ENCODE measurements at places on chromosomes 12 and 14.

DNA sequence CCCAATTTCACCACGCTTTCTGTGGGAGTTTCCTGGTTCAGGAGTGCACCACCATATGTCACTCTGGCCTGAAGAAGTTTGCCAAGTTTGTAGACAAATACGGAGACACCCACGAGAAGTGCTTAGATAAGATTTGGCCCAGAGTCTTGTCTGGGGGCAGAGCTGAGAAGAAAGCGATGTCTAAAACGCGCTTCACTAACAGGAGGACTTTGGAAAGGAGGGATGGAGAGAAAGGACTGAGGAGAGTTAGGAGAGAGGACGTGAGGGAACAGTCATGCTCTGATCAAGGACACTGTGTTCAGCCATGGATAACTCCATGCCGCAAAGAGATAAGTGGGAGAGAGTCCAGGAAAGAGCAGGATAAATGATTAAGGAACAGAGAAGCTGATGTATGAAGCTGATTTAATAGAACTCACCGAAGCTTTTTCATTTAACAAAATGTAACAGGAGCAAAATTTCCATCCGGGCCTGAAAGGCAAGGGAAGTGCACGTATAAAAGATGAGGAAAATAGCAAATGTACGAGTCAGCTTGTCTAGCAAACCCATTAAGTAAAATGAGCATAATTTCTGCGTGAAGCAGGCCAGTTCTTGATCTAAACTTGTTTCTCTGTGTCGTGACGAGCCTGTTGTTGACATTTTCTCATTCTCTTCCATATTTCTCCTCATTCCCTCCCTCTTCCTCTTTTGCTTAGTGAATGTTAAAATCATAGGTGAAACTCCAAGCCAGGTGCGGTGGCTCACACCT lies 23.4 kb upstream of the MAP3K9 start:
- H3K27me3 ChIP-seq: no peaks in the 10 kb centered on the region
- H3K4me3 ChIP-seq: no peak overlapping the region
- H3K4me1 ChIP-seq: no peaks in the 10 kb centered on the region
- H3K36me3 ChIP-seq: no peaks in the 10 kb centered on the region
- DNase-seq: no peak
- no peak overlapping the region for H3K27ac ChIP-seq

- H3K36me3 ChIP-seq: no peaks in the 10 kb centered on the region
- no peak for DNase-seq
- no peaks in the 10 kb centered on the region for H3K4me1 ChIP-seq
These were observed 174.2 kb upstream of the PDE3A start for GRCh38 chr12:20194171-20194570.

DNA sequence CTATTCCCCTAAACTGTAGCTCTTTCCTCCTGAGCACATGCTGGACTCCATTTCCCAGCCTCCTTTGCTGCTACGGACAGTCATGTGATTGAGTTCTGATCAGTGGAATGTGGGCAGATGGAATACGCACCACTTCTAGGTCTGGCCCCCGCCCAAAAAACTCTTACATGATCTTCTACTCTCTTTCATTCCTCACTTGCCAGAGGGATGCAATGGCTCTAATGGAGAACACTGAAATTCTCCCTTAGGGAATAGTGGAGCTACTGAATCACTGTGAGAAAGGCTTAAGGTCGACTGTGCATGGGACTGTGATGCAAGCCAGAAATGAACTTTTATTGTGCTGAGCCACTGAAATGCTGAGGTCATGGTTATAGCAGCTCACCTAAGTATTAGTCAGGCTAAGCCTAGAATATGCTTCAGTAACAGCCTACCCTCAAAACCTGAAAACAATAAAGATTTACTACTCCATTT lies 13.0 kb upstream of the TMED2 start:
- no peak overlapping the region for H3K4me3 ChIP-seq
- H3K27ac ChIP-seq: no peak overlapping the region
- no peak for DNase-seq

DNA sequence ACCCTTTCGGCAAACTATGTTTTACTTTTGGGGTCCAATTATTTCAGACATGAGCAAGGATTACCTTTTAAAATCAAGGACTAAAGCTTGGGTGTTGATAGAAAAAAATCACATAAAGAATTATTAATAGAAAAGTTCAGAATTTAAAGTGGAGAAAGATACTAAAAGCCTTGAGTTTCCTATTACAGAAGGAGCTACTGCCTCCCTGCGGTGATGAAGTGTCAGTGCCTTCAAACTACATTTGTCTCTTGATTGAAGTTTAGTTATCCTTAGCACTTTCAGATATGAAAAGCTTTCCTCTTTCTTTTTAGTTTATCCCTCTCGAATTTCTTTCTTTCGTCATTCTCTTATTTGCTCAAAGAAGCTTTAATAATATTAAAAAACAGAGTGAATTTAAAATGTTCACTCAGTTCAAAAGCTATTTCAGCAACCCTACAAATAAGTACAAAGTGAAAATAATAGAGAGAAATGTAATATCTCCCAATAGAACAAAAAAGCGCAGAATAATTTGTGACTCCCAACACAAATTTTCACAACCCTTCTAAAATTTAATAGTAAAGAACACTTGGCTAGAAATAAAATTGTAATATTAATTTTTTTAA lies 87.6 kb downstream of the SEC23A start:
- H3K27me3 ChIP-seq: no peaks in the 10 kb centered on the region
- H3K4me1 ChIP-seq: no peaks in the 10 kb centered on the region
- H3K36me3 ChIP-seq: no peaks in the 10 kb centered on the region

GRCh38 chr12:114938487-114939210 lies 254.7 kb upstream of the TBX3 start:
- no peak for DNase-seq
- no peak overlapping the region for H3K4me3 ChIP-seq
- no peaks in the 10 kb centered on the region for H3K36me3 ChIP-seq

GRCh38 chr14:24038686-24039085 lies 13.1 kb upstream of the CARMIL3 start:
- H3K27ac ChIP-seq: no peak overlapping the region
- no peaks in the 10 kb centered on the region for H3K27me3 ChIP-seq
- no peaks in the 10 kb centered on the region for H3K36me3 ChIP-seq

GRCh38 chr12:42538203-42538602 lies 51.3 kb downstream of the PRICKLE1 start:
- no peaks in the 10 kb centered on the region for H3K27me3 ChIP-seq
- DNase-seq: no peak
- no peaks in the 10 kb centered on the region for H3K4me1 ChIP-seq

DNA sequence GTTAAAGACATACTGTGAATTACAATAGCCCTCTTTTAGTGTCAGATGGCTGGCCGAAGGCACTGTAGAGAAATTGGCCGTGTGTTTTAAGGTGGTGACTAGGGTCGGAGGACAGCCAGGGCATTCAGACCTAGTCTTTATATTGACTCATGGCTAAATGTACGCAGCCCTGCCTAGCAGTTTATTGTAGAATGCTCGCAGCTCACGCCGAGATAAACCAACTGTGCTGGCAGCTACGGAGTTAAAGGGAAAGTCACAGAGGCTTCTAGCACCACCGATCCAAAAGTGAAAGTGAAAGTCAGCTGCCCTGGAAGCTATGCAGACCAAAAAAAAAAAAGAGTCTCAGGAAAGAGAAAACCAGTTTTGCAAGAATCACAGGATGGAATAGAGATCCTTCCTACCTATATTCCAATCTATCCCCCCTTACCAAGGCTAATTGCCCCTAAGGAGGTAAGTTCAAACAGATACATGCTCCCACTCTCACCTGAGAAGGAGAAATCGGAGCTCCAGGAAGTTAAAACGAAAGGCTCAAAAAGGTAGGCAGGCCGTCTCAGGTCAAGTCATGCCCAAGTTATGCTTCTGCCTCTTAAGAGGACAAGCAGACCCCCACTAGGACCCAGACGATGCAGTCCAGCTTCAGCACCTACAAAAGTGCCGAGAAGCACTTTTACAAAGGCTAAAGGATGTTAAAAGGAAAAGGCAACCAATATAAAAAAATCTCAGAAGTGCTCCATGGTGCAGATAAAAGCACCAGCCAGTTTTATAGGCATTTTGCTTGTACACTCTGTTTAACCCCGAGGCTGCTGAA lies 24.8 kb downstream of the KLRK1 start:
- H3K4me1 ChIP-seq: peaks cover 10% of the 10 kb centered on the region
- DNase-seq: no peak

GRCh38 chr12:71242511-71242910 lies 84.7 kb upstream of the TSPAN8 start:
- peak overlapping the region; percentile 3 for H3K27ac ChIP-seq
- H3K4me1 ChIP-seq: no peaks in the 10 kb centered on the region
- H3K27me3 ChIP-seq: no peaks in the 10 kb centered on the region
- no peak overlapping the region for H3K4me3 ChIP-seq

GRCh38 chr12:25962932-25963525 lies 4.5 kb downstream of the RASSF8 start:
- H3K36me3 ChIP-seq: no peaks in the 10 kb centered on the region
- peaks cover 3% of the 10 kb centered on the region for H3K4me1 ChIP-seq
- H3K4me3 ChIP-seq: no peak overlapping the region
- H3K27ac ChIP-seq: no peak overlapping the region
- no peaks in the 10 kb centered on the region for H3K27me3 ChIP-seq

GRCh38 chr12:10227648-10228047 lies 15.0 kb downstream of the GABARAPL1 start:
- H3K27ac ChIP-seq: no peak overlapping the region
- H3K27me3 ChIP-seq: no peaks in the 10 kb centered on the region
- H3K36me3 ChIP-seq: peaks cover 14% of the 10 kb centered on the region

DNA sequence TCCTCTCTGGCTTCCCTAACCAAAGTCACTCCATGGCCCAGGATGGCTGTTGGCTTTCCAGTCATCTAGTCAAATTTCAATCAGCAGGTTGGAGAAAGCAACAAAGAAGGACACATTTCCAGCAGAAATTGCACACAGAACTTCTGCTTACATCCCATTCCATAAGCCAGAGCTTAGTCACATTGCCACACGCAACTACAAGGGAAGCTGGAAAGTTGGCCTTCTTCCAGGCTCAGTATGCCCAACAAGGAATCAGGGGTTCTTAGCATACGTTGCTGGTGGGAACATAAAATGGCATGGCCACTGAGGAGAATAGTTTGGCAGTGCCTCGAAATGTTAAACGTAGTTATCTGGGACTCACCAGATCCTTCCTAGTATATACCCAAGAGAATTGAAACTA lies 9.3 kb upstream of the APPL2 start:
- no peak overlapping the region for H3K4me3 ChIP-seq
- DNase-seq: no peak
- no peaks in the 10 kb centered on the region for H3K4me1 ChIP-seq
- H3K36me3 ChIP-seq: no peaks in the 10 kb centered on the region
- no peak overlapping the region for H3K27ac ChIP-seq

DNA sequence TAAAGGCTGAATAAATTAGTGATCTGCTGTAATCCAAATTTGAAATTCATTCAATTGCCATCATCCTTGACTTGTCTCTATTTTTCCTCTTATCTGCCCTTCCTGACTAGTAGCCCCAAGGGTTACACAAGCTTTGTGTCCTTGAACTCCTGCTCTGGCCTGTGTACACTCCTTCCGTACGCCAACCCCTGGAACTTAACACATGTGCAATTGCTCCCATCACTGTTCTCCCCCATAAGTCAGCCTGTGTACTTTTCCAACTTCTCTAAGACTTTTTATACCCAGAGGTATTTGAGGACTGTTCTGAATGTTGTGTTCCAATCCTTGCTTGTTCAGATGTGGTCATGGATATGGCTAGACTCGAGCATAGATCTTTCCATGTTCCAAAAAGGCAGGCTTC lies 171.1 kb upstream of the G2E3 start:
- H3K27me3 ChIP-seq: no peaks in the 10 kb centered on the region
- H3K4me1 ChIP-seq: no peaks in the 10 kb centered on the region
- H3K27ac ChIP-seq: no peak overlapping the region
- no peaks in the 10 kb centered on the region for H3K36me3 ChIP-seq

DNA sequence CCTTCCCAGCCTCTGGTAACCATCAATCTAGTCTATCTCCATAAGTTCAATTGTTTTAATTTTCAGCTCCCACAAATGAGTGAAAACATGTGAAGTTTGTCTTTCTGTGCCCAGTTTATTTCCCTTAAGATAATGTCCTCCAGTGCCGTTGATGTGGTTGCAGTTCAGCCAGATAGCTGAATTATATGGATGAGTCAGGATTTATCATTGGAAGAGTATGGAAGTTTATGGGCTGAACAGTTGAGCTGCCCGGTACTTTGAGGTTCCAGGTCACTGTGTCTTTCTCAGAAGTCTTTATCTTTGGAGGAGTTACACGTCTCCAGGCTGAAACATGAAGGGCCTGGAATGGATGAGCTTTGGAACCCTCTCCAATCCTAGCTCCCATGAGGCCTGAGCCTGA lies 120.1 kb downstream of the ASCL4 start:
- H3K27ac ChIP-seq: no peak overlapping the region
- H3K4me1 ChIP-seq: no peaks in the 10 kb centered on the region
- no peak overlapping the region for H3K4me3 ChIP-seq
- DNase-seq: no peak
- H3K27me3 ChIP-seq: no peaks in the 10 kb centered on the region
- no peaks in the 10 kb centered on the region for H3K36me3 ChIP-seq

GRCh38 chr12:50732591-50732990 lies 31.3 kb upstream of the ATF1 start:
- H3K27me3 ChIP-seq: no peaks in the 10 kb centered on the region
- H3K36me3 ChIP-seq: peaks cover 47% of the 10 kb centered on the region
- H3K4me3 ChIP-seq: no peak overlapping the region
- H3K27ac ChIP-seq: no peak overlapping the region
- DNase-seq: no peak

DNA sequence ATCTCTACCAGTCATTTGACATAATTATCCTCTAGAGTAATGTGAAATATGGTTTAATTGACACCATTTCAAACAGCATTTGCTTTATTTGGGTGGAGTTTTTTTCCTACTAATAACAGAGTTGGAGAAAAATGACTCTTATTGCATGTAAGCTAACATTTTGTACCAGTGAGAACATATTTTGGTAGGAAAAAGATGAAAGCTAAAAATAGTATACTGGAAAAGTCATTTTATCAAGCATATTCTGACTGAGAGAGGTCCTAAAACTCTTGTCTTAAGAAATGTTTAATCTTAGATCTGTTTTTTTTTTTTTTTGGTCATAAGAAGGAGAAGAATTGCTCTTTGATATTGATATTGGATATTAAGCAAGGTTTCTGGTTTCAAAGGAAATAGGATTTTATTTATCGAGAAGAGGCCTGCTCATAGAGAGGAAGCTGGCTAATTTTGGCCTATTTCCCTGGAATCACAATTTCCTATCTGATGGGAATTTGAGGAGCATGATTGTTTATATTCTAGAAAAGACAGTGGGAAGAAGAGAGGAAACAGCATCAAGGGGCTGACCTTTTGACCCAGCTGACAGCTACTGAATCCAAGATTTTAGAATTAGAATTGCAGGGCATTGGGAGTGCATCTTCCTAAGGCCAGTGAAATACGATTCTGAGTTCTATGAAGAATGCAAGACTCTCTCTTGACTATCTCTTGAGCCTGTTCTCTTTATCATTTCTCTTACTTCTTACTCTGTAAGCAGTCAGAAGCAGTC lies 19.4 kb downstream of the OTOGL start:
- peaks cover 17% of the 10 kb centered on the region for H3K4me1 ChIP-seq
- H3K27me3 ChIP-seq: no peaks in the 10 kb centered on the region
- no peaks in the 10 kb centered on the region for H3K36me3 ChIP-seq
- H3K4me3 ChIP-seq: no peak overlapping the region
- no peak for DNase-seq
- peak overlapping the region; percentile 70 for H3K27ac ChIP-seq

DNA sequence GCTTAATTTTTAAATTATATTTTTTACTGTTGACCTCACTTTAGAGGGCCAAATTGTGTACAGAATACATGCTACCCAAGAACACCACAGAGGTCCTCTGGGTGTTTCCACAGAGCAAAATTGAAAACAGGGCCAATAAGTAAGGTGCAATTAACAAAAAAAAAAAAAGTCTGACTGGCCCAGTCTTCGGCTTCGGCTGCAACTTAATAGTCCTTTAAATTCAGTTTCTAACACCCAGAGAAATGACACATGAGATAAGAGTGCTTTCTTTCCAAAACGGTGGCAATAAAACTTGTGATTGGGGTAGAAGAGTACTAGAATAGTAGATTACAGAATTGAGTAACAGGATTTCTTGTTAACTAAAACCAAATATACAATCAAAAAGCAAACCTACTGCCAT lies 81.3 kb downstream of the MED13L start:
- H3K27ac ChIP-seq: no peak overlapping the region
- H3K27me3 ChIP-seq: no peaks in the 10 kb centered on the region
- no peak overlapping the region for H3K4me3 ChIP-seq
- no peak for DNase-seq
